Stimulated activated CD4-positive, alpha-beta T cell treated with anti-CD3 and anti-CD28 coated beads, Interleukin-15, amount 100 ng/mL, for 1 hour (primary cell): ENCODE measurements at places on chromosomes 5 and 9.

- DNase-seq: no peak
Observed at GRCh38 chr9:106897751-106898150, 34.8 kb downstream of the ZNF462 start.

DNA sequence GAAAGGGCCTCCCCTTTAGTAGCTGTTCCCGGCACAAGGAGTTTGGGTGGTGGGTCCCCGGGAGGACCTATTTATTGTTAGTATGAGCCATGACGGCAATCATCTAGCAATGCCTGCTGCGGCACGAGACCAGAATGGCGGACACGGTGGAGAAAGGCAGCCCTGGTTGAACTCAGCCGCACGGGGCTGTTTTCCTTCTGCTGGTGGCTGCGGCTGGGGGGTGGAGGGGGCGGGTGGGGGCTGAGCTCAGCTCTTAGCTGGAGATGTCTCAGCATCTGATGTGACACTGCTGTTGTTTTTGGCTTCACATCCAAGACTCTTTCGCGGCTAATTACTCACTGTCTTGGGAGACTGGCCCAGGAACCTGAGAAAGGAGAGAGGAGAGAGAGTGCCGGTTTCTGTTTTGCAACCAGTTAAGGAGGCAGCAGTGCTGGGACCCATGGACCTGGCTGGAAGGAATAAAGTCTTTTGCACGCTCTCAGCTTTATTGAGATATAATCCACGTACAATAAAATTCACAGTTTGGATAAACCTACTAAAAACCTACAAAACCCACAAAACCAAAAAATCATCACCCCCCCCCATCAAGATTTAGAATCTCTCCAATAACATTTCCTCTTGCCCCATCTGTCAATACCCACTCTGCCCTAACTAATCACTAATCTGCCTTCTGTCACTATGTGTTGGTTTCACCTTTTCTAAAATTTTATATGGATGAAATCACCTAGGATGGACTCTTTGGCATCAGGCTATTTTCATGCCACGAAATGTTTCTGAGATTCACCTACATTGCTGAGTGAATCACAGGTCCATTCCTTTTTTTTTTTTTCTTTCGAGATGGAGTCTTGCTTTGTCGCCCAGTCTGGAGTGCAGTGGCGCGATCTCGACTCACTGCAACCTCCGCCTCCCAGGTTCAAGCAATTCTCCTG, 81.8 kb upstream of the NEURL1B start:
- DNase-seq: no peak

DNA sequence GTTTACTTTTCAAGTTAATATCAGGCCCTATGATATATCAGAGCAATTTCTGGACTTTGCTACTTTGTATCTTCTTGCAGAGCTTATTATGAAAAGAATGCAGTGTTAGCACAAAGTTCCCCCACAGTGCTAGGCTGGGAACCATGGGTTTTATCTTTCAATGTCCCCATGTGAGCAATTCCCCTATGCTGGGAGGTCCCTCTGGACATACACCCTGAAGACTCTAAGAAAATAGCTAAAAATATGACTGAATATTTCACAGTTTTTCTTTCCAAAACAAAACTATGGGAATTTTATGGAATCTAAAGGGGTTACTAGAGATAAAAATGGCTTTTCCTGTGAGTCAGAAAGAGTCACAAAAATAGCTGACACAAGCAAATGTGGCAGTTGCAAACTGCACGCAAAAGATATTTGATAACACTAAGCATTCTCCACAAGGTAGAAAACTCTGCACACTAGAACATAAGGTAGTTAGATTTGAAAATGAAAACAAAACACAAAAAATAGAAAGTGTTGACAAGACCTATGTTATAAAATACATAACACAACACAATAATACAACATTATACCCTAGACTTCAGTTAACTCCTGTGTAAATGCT, 487.5 kb upstream of the GRIN3A start:
- DNase-seq: no peak

- no peak for DNase-seq
Observed at GRCh38 chr9:137449931-137450538, 8.9 kb upstream of the ENTPD8 start.

GRCh38 chr5:92641031-92641962, 939.7 kb downstream of the NR2F1-AS1 start:
- no peak for DNase-seq

GRCh38 chr9:132094314-132094791, 14.7 kb upstream of the MED27 start:
- DNase-seq: no peak

- no peak for DNase-seq
Observed at GRCh38 chr5:154196281-154196680, 5.7 kb downstream of the GALNT10 start.

DNA sequence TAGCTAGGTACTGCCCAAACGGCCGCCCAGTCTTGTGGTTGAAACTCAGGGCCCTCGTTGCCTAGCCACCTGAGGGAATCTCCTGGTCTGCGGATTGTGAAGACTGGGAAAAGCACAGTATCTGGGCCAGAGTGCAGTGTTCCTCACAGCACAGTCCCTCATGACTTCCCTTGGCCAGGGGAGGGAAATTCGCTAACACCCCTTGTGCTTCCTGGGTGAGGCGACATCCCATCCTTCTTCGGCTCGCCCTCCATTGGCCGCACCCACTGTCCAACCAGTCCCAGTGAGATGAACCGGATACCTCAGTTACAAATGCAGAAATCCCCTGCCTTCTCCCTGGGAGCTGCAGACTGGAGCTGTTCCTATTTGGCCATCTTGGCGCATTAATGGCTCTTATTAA, 250.5 kb downstream of the FER start:
- no peak for DNase-seq

DNA sequence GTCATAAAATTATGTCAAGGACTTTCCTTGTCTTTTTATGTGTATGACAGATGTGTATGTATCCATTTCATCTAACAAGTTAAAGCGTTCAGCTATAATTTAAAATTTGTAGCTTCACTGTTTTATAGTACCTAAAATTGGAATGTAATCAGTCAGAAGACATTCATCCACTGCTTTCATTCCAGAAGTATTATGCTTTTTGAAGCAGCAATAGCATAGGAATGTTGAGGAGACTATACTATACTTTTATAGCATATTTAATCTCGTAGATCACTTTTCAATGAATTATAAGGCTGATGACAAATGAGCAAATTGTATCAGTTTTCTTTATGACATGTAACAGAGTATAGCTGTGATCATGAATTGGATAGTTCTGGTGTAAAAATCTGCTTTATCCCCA, 6.9 kb downstream of the PCDHGA12 start:
- DNase-seq: no peak

DNA sequence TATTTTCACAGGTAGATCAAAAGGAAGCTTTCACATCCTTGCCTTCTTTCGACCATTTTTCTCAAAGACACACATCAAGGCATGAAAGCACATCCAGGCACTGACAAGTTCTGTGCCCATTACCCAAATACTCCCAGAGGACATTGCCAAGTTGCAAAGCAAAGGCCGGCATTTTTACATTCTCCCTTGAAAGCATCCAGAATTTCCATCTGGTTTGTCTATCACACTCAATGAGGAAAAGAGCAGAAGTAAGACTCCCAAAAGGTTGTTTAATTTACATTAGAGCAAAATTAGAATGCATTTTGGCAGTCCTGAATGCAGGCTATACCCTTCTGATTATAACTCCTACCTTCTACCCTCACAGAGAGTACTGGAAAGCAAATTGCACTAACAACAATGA, 160.5 kb downstream of the EPB41L4A start:
- DNase-seq: no peak

DNA sequence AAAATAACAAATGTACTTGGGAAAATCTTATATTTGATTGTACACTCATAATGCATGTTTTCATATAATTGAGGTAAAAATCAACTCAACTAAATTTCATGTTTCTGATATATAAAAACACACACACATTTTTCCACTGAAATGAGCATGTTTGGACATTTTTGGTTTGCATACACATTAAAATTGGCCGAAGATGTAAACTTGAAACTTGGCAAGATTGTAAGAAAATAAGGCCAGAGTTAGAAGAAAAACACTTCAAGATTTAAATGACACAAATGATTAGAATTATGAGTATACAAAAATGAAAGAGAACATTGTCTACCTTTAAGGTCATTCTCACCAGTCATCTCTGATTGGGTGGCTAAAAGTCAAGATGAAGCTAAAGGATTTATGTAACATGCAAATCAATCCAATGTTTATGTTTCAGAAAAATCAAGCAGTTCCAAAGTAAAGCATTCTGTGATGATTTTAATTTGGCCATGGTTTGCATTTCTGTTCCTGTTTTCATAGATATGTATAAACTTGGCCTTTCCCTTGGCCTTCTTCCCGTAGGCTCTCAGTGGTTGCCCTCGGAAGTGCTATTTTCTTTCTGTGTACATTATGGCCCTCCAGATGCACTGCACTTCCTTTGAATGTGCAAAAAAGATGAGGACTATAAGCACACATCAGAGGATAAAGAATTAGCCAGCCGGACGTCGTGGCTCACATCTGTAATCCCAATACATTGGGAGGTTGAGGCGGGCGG, 1105.4 kb upstream of the DMAC1 start:
- DNase-seq: no peak

DNA sequence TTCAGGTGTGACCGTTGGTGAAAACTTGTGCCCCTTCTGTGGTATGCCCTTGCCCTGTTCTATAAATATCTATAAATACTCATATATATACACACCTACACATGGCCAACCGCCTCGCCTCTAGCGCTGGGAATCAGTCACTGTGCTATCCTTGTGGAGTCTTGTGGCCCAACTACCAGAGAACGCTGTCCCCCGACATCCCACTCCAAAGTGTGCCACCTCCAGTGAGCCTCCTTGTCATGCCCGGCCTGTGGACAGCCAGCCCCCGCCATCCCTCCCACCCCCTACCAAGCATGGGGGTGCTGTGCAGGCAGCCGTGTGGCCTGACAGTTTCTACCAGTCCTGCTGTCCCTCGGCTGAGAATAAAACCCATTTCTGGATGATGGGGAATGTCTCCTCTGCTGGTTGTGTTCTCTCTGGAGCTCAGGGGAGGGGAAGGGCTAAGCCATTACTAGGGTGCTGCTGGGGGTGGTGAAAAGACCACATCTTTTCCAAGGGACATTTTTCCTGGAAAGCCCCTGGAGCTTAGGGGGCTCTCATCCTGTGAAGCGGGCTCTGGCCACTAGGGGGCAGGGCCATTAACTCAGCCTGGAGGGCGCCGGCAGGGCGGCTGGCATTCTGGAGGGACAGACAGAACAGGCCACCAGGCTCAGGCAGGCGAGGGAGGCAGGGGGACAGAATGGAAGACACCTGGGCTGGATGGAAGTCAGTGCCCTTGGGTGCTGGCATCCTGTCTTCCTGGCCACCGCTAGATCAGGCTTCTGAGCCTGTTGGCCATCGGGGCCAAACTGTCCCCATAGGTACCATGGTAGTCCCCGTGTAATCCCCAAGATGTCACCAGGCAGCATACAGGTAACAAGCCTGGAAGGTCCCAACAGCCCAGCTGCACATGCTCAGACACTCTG, 20.7 kb downstream of the GOLGA2 start:
- no peak for DNase-seq
